ENCODE measurements at places on chromosomes 7 and 10. TPM values are rescaled to one million over a fixed set of nuclear protein-coding genes. Genes with fewer than 3 reads are reported as not detected.
A peak's percentile ranks its signal among the peaks of the same experiment; 100 is the strongest.

Gene PLEKHS1
- not detected for total RNA-seq

Gene KCNMA1
- total RNA-seq, result 188 TPM

Gene MSMB
- total RNA-seq, result not detected

Gene UPK3BL2
- total RNA-seq, result 10.8 TPM

Gene ANKRD22
- total RNA-seq, result not detected

Gene SGCE
- 131 TPM for total RNA-seq

Gene OR2A42
- not detected for total RNA-seq

Gene SPDYE8
- total RNA-seq, result not detected

Gene NUTM2B
- total RNA-seq, result 5.0 TPM

GRCh38 chr10:59770689-59771088, 17.4 kb upstream of the MRLN start:
- DNase-seq, result no peak

DNA sequence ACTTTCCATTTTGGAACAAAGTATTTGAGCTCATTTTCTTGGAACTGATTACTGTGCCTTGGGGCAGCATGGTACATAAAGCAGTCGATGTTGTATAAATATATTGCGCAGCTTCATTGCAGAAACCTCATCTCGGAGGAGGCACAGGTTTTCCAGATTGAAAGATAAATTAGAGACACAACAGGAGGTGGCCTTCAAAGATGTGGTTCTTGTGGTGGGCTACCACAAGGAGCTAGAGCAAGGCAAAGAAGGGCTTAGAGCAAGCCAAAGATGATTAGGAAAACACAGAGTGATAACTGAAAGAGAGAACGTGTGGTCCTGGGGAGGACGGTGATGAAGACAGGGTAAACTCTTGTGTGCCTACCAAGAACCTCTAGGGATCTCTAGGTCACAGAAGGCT, 169.1 kb upstream of the TNS3 start:
- no peak for DNase-seq

GRCh38 chr10:72126184-72126871, 38.0 kb upstream of the SPOCK2 start:
- no peak for DNase-seq

DNA sequence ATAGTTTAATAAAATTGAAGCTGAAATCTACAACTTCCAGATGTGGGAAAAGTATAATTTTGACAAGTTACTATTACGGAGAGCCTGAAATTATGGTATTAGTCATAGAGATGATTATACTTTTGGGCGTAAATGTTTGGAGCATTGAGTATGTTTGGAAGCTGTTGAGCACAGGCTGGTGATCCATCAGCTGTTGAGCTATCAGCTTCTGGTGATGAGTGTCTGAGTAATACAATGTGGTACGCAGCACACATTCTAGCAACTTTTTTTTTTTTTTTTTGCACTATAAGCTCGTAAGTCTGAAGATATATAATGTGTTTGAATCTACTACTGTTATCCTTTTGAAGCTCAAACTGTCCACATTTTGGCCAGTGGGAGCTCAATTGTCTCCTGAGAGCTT, 123.4 kb downstream of the ATE1 start:
- no peak for DNase-seq

GRCh38 chr10:45155784-45156183, 155.1 kb downstream of the ZNF22 start:
- DNase-seq, result no peak

DNA sequence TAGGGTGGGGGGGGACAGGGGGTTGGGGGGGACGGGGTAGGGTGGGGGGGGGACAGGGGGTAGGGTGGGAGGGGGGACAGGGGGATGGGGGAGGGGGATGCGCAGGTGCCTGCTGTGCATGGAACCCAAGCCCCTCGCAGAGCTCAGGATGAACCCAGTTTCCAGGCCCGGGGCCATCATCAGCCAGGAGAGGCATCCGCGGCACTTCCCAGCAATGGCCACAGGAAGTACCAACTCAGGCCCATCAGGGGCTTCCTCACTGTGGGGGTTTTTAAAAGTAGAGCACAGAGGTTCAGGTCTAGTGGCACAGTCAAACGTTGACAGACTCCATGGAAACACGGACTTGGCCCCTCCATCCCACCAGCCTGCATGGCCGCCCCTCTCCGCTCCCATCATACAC, 172.7 kb downstream of the DIP2C start:
- DNase-seq, result no peak

GRCh38 chr7:137091396-137091795, 222.9 kb downstream of the CHRM2 start:
- DNase-seq, result no peak

GRCh38 chr10:120981601-120982391, 130.6 kb downstream of the WDR11 start:
- DNase-seq, result no peak

- DNase-seq, result no peak
These were observed 8.2 kb downstream of the SLK start for GRCh38 chr10:103975169-103975568.

GRCh38 chr7:46695051-46695708, 774.1 kb upstream of the IGFBP3 start:
- no peak for DNase-seq

DNA sequence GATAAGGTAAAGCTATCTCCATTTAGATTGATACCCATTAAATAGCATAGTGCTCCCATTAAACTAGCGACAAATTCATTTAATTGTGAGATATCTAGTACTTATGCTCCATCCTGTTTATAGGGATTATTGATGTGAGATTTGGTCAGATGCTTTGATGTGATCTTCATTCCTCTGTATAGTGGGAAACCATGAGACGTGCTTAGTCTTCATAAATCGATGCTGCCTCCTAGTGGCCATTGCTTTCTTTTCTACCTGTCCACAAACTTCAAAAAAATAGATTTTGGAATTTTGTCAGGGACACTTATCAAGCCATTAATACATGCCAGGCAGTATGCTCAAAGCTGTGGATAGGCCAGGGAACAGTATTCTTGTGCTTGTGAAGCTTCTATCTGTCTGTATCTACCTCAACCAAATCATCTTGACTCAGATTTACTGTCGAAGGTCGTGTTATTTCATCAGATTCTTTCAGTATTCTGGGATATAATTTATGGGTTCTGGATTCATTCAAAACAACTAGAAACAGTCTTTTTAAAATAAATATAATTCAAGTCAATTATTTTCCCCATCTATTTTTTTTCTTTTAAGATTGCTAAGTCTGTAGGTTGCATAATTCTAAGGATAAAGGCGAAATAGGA, 12.0 kb downstream of the LSM8 start:
- peak; percentile 17 for DNase-seq

DNA sequence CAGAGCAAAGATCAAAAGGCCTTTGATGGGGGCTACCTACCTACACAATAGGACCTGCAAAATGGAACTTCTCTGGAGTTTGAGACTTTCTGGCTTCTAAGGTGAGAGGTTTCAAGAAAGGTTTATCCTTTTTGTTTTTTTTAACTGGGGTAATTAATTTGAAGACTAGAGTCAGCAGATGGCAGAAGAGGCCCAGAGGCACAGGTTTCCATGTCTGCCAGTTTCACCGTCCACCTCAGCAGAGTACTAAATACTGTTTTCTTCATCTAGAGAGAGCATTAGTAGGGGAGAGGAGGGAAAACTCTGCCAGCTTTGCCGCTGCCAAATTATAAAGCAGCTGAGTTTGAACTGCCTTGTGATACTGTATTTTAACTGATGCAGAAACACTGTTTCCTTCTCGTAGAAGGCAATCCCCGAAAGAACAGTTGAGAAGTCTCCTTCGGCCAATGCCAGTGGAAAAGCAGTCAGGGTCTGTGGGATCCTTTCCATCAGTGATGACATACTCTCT, 138.7 kb downstream of the SLC25A13 start:
- DNase-seq, result no peak

- DNase-seq, result no peak
These were observed 28.7 kb downstream of the CFAP46 start for GRCh38 chr10:132913559-132914115.

DNA sequence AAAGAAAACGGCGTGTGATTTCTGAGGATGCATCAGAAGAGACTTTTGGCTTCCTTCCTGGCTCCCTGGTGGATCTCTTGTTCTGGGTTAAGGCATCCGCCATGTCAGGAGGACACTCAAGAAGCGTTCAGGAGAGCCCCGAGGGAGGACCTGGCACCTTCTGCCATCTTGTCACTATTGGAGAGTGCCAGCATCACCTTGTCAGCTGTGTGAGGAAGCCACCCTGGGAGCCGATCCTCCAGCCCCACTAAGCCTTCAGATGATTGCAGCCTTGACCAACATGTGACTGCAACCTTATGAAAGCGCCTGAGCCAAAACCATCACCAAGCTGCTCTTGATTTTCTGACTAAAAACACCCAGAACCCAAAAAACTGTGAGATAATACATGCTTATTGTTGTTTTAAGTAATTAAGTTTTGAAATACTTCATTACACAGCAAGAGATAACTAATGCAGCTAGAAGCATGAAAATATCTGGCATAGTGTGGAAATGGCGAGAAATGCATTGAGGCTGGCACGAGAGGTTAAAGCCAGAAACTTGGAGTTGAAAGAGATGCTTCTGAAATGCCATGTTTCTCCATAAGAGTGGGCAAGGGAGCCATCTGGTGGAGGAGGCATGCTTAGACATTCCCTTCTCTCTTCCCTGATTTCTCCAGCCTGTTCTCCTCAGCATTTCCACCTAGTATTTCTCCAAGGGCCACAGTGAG, 5.4 kb upstream of the ZFYVE27 start:
- DNase-seq, result no peak

DNA sequence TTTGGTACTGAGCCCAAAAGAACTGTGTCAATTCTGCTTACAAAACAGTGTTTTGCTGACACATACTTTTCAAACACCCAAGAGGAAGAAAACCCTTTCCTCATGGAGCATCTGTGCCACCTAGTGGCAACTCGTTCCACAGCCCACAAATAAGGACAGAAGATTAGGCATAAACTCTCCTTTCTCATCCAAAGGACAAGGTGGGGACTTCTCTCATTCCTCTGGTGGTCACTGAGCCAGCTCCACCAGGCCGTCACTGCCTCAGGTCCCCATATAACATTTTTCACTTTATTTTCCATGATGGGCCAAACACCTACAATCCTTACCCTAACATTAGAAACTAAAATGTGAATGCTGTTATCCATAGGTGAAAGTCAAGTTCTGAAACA, 76.9 kb downstream of the RNF216 start:
- DNase-seq, result no peak

DNA sequence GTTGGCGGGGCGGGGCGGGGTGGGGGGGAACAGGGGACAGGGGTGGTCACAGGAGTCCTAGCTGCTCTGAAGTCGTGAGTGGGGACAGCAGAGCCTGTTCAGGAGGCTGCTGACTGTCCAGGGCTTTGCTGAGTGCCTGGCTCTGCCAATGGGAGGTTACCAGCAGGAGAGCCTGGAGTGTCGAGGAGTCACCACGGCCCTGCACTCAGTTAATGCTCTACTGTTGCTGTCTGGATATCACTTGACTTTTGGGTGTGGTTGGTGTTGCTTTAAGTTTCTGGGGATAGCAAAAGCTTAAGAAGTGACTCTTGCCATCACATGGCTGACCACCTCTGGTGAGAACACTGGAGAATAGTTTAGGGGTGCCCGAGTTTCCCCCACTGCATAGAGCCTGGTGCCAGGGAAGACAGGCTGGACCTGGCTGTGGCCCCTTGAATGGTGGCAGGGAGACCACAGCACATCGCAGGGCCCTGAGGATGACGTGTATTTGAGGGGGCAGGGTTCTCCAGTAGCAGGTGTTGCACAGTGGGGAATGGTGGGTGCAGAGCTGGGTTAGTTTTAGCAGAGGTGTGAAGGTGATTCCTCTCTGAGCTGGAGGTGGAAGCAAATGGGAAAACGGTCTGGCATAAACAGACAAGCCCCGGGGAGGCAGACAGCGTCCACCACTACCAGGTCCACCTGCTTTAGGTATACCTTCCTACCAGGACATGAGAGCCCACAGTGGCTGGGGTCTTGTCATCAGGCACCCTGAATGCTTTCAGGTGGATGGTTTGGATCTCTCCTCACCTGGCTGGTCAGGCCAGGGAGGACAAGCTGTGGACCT, 54.2 kb upstream of the CAMK2B start:
- no peak for DNase-seq

GRCh38 chr7:139896831-139897230, 67.8 kb downstream of the TBXAS1 start:
- DNase-seq, result no peak

DNA sequence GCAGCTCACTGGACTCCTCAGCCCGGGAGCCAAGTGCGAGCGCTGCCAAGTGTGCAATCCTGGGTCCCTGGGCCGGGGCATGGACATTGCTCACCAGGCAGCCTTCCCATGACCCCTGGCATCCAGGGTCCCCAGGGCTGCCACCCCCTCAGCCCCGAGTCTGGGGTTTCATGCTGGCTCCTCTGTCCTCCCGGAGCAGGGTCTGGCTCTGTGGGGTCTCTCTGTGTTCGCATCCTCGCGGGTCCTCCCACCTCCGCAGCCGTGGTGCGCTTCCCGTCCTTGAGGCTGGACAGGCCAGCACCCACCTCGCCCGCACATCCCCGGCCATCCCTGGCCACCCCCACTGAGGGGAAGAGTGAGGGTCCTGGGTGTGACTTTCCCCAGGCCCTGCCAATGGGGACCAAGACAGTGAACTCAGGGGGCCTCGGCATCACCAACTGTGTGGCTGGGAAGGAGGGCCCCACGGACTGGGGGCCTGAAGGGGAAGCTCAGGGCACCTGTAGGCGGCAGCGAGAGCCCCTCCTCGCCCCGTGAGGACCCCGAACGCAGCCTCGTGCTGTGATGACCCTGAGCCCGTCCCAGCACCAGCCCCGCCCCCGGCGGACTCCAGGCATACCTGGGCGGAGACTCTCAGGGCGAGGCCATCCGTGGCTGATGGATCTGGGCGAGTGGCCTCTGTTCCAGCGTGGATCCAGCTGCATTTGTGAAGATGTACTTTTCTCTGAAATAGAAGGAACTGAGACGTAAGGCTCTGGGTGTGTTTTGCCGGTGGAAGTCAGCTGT, 50.3 kb upstream of the CFAP46 start:
- no peak for DNase-seq

GRCh38 chr7:35694161-35694783, 663 bp downstream of the HERPUD2 start:
- DNase-seq, result no peak

- DNase-seq, result no peak
These were observed 180.3 kb upstream of the GRB10 start for GRCh38 chr7:50962962-50963374.

DNA sequence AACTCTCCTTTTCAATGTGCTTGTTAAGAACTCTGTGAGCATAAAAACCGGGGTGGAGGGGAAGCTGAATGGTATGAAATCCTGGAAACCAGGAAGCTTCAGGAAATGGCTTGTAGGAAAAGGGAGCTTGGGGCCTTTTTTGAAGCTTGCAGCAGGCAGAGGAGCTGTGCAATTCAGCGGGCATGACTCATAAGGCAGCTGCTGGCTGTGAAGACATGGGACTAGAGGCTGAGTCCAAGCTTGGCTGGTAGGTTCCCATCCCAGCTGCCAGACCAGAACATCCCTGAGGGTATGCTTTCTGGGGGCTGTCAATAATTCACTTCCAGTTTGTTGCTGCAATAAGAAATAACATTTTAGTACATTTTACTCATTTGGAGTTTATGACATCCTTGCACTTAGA, 36.8 kb upstream of the CDC14C start:
- DNase-seq, result no peak
